ENCODE measurements at places on chromosomes 5 and 9. TPM values are rescaled to one million over a fixed set of nuclear protein-coding genes. Genes with fewer than 3 reads are reported as not detected.

The PCDHGB2 gene
- total RNA-seq, result 8.7 TPM

DNA sequence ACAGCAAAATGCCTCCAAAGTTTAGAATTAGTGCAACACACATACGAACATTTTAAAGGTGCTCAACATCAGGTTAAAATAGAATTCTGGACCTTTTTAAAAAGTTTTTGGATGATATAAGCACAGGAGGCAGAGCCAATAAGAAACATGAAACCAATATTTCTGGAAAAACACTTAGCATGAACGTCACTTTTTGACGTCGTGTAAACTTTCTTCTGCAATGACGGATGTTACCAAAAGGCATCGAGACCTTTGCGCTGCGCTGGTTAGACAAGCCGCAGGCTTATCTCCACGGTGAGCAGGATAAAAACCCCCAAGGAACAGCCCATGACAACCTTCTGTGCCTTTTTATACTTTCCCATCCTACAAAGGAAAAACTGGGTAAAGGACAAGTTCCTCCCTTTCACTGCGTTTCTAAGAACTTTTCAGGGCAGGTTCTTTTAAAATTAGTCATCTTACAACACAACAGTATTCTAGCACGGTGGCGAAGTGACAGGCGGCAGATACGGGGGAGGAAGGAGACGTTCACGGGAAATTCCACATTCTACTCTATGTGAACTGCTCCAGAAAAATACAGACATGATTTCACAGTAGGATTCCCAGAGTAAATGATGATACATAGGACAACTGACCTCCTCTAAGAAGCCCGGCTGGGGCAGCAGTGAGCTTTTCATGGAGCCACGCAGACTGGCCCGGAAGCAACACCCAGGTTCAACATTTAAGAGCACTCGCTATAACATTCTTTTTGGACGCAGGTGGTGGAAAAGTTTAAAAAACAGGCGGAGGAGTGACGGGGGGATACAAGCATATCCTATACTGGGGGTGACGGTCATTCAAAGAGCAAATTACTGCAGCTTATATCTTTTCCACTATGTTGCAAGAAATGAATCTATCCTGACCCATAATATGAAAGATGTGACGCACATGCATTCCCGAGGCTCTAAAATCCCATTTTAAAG, 52.4 kb downstream of the USP20 start:
- DNase-seq, result no peak

DNA sequence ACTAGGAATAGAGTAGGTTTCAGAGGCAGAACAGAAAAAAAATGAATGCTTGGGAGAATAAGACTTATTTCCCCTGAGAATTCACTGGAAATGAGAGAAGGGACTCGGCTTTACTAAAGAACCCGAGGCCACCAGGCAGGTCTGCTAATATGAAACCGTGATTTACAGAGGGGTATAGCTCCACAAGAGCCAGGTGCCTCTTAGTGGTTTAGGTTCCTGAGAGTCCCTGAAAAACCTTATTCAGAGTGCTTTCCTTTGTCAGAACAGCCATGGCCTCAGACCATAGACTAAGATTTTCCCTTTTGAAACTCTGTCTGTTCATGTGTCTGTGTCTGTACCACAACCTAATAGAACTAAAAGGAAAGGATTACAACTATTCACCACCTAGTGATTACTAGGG, 35.9 kb upstream of the PUM3 start:
- DNase-seq, result no peak

- DNase-seq, result peak; percentile 48
Measured at GRCh38 chr5:132746954-132747615, at the start of gene CCNI2. Gene CCNI2, plus strand, starts transcription at chr5:132747426. Its CDS starts 70 bp downstream, at chr5:132747496.

- DNase-seq, result no peak
Measured at GRCh38 chr5:163696579-163696887, 191.1 kb downstream of the MAT2B start.

DNA sequence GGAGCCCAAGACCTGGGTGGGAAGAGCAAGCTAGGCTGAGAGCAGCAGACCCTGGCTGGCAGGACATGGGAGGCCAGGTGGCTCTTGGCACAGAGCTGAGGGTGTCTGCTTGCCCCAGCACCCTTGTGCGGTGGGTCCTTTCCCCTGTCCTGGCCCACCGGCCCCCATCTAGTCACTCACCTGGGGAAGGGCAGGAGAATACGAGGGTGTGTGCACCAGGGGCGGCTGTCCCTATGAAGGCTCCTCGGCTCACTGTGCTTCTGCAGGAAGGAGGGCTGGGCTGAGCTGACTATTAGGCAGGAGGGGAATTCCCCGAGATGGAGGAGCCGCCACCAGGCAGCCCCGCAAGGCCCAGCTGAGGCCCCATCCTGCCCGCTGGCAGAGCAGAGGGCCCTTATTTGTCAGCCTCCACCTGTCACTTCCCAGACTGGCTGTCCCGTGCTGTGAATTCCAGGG, 6.1 kb upstream of the TNIP1 start:
- DNase-seq, result no peak

DNA sequence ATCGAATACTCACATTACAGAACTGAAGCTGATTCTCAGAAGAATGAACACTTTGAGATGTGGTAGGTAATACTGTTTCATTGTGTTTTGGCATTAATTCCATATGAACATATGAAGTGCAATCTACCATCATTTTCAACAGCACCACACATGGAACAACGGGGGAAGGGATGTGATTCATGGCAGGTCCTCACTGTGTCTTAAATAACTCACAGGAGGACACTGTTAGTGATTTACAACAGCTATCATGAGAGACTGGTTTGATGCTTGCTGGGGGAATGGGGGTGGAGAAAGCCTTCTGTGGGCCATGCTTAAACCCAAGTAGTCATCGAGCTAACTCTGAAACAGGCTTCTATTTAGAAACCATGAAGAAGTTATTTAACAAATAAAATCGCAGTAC, 232.9 kb downstream of the SPOCK1 start:
- no peak for DNase-seq

DNA sequence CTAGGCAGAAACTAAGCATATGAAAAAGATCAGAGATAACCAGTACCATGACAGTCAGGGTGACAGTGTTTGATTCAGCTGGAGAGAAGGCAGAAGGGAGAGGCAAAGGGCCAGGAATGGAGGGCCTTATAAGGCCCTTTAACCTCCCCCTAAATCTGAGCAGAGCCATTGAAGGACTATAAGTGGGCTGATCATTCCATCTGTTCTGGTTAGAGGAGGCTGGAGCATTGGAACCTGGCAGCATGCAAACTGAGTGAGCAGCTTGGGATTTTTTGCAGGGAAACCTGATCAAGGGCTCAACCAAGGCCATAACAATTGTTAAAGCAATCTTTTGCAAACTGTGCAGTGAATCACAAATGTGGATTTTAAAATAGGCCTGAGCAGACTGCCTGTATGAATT, 174.5 kb upstream of the DAP start:
- no peak for DNase-seq

The TMC1 gene
- total RNA-seq, result not detected

The ADAMTSL2 gene
- total RNA-seq, result 5.1 TPM

- no peak for DNase-seq
Measured at GRCh38 chr9:8052991-8053390, 253.4 kb upstream of the DMAC1 start.

- no peak for DNase-seq
Measured at GRCh38 chr9:34689116-34689470, 2.0 kb downstream of the CCL19 start.

DNA sequence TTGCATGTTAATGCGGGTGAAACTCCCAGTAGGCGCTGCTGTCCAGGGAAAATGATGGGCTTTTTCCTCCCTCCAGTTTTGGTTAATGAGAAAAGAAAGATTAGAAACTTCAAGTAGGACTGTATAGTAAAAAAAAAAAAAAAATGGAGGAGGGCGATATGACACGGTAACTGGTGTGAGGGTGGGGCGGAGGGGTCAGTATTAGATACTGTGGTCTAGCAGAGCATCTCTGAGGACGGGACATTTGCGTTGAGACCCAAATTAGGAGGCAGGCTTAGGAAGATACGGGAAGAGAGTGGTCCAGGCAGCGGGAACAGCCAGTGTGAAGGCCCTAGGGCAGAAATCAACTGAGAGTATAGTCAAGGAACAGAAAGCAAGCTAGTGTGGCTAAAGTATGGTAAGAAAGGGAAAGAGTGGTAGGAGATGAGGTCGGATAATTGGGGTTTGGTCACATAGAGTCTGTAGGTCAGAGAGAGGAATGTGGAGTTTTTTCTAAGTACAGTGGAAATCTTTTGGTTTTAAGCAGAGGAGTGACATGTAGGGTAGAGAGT, 707 bp downstream of the RMND5B start:
- no peak for DNase-seq

- no peak for DNase-seq
Measured at GRCh38 chr9:103899866-103900265, 194.2 kb upstream of the SMC2 start.

GRCh38 chr5:159310511-159310910, 19.8 kb downstream of the IL12B start:
- DNase-seq, result no peak

DNA sequence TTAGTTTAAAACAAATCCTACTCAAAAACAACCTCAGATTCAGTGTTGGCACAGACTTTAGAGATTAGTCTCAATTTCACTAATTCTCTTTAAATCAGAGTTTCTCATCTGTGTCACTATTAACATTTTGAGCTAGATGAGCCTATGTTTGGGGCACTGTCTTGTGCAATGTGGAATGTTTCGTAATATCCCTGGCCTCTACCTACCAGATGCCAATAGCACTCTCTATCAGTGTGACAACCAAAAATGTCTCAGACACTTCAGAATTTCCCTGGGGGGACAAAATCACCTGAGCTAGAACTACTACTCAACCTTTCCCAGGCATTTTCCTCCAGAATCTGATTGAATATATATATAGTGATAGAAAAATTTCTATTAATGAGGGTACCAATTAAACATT, 465.2 kb upstream of the RGMB start:
- no peak for DNase-seq

DNA sequence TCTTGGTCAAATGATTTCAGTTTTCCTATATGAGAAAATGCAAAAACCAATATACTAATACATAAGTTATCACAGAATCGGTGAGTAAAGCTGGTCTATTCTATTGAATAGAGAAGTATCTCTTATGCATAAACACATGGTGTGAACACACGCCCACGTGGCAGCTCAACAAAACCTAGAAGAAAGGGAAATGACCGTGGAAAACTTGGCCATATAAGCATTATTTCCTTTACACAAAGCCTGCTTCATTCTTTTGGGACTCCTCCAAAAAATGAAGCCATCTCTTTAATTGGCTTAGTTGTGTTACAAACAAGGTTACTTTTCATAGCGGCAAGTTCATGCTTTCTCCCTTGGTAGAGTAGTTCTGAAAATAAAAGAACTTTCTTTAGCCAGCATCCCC, 183.2 kb downstream of the TMEM161B start:
- no peak for DNase-seq

DNA sequence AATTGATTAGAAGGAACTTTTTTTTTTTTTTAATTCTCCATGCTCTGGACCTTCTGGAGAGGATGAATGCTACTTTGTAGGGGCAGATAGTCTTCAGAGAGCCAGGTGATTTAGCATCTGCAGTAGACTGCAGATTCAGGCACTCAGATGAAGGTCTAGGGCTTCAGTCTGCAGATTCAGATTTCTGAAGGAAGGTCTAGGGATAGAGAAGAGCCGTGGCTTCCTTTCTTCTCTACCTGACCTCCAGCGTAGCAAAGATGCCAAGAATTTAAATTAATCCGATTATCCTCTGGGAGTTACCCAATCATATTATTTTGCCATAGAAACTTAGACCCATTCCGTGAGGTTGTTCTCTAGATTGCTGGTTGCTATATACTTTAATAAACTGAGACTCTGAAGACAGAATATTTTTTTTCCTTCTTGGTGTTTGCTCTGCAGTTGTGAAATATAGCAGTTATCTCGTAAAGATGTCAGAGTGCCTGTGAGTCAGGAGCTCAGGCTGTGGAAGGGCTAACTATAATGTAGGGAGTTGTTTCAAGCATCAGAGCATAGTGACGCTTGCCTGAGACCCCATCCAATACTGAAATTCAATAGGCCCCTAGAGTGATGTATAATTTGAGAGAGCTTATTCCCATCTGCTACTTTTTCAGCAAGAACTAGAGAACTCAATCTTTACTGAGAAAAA, 132.7 kb upstream of the SLC12A2 start:
- no peak for DNase-seq

GRCh38 chr9:129550199-129550839, 70.6 kb downstream of the C9orf50 start:
- peak; percentile 92 for DNase-seq

DNA sequence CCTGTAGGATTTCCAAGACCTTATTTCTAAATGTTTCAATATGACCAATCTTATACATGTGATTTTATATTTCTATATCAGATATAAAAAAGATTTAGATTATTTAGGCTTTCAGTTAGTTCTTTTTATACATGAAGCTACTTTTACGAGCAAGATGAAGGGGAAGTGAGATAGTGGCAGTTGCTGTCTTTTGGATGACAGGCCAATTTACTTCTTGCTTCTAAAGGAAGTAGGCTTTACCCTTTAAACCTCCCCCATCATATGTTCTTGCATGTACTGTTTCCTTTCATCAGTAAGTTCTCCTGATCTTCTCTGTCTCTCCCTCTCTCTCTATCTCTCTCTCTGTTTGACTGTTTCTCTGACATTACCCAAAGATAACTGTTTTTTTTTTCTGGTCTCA, 4.0 kb upstream of the TYRP1 start:
- no peak for DNase-seq

GRCh38 chr9:38023661-38024035, 45.4 kb downstream of the SHB start:
- no peak for DNase-seq

GRCh38 chr5:16586556-16586955, 30.2 kb downstream of the RETREG1 start:
- DNase-seq, result no peak

- DNase-seq, result no peak
Measured at GRCh38 chr9:127963041-127963358, 17.8 kb downstream of the EEIG1 start.

DNA sequence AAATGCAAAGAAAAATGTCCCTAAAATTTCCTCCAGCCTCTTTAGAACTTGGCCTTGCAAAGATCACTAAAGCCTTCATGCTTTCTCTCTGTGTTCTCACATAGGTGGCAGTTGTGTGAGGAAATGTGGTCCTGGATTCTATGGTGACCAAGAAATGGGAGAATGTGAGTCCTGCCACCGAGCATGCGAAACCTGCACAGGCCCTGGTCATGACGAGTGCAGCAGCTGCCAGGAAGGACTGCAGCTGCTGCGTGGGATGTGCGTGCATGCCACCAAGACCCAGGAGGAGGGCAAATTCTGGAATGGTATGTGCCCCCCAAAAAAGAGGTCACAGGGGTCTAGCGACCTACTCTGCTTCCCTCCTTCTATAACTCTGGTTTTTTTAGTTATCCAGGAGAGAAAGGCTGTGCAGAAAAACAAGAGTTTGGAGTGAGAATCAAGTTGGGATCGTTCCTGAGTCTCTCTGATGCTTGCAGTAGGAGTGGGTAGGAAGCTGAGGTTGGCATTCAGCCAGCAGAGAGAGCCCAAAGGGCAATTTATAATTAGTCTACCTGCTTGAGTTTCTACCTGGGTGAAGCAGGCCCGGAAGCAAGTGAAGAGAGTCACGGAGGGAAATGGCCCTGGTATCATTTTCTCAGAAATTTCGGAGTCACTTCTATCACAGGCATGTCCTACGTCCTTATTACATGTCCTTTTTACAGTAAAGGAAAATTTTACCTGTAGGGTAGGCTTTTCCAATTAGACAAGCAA, 97.5 kb downstream of the RFK start:
- no peak for DNase-seq

All from left ventricle myocardium superior (tissue), 1 donor.